Adrenal gland (tissue), 19 donors: ENCODE measurements at places on chromosomes 5 and 9.

- DNase-seq, result no peak
Measured at GRCh38 chr5:136269973-136270372, 77.0 kb upstream of the SMIM32 start.

DNA sequence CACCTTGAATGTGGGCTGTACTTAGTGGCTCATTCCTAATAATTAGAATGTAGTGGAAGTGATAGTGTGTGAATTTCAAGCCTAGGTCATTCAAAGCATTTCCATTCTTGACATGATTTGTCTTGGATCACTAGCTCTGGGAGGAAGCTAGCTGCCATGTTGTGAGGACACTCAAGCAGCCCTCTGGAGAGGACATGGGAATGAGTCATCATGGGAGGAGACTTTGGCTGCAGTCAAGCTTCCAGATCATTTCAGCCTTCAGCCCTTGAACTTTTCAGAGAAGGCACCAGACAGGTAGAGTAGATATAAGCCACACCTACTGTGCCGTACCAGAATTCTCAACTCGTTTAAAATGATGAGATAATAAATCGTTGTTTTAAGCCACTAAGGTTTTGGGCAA lies 506.9 kb downstream of the ZNF608 start:
- no peak for DNase-seq

GRCh38 chr5:78886341-78887230 lies 98.5 kb downstream of the ARSB start:
- DNase-seq, result no peak

GRCh38 chr5:58450811-58451629 lies 8.9 kb downstream of the PLK2 start:
- DNase-seq, result no peak

- DNase-seq, result no peak
Measured at GRCh38 chr5:168274406-168274805, 17.0 kb upstream of the WWC1 start.
